Activated CD8-positive, alpha-beta memory T cell treated with anti-CD3 and anti-CD28 coated beads for 48 hours (primary cell): ENCODE measurements at places on chromosomes 5 and 9.

GRCh38 chr9:16058131-16058549 lies 505.3 kb downstream of the CCDC171 start:
- no peak for DNase-seq

GRCh38 chr5:18216729-18217128 lies 582.5 kb downstream of the TAF11L14 start:
- DNase-seq: no peak

- no peak for DNase-seq
Measured at GRCh38 chr9:125821078-125821477, 73.9 kb downstream of the PBX3 start.

DNA sequence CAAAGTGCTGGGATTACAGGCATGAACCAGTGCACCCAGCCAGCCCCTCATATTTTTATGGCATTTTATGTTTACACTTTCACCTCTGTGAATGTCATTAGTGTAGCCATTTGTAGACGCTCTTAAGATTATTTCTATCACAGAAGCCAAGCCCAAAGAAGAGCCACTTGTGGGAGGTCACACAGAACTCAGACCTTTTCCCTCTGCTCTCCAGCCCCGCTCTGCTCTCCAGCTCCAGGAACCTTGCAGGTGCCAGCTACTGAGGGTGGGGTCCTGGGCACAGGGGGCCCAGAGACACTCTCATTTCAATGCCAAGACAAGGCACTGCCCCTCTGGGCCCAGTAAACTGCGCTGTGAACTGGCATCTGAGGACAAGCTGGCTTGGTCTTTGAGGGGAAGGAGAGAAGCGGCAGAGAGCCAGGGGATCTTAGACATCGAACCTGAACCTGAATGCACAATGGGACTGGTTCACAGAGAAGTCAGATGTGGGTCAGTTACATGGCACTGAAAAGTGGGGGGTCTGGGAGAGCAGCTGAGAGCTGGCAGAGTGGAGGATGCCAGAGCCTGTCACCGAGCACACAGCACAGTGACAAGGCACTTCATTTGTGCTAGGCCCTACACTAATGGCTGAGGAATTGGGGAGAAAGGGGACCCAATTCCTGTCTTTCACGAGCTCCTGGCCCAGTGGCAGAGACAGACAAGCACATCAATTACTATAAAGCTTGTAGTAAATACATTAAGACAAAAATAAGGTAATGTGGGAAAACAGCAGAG lies 16.7 kb downstream of the ANXA6 start:
- no peak for DNase-seq

GRCh38 chr9:69016191-69017096 lies 2.5 kb upstream of the PRKACG start:
- DNase-seq: no peak
